ENCODE measurements at places on chromosomes 7 and 10.

DNA sequence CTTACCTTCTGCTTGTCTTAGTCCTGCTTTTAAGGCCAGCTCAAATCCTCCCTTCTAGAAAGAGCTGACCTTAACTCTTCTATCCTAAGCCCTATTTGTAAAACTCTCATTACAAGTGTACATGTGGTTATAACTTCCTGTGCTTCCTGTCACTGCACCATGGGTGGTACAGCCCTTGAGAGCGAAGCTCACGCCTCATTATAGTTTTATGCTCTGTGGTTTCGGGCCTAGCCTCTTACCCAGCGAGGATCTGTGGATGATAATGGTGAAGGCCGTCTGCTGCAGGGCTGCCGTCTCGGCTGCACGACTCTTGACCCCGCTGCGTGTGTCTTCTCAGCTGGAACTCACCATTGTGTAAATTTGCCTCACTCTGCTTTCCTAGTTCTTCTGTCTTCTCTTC lies 74.6 kb downstream of the CUL1 start:
- DNase-seq = no peak

GRCh38 chr10:23448802-23449570 lies 10.1 kb downstream of the OTUD1 start:
- DNase-seq = no peak

DNA sequence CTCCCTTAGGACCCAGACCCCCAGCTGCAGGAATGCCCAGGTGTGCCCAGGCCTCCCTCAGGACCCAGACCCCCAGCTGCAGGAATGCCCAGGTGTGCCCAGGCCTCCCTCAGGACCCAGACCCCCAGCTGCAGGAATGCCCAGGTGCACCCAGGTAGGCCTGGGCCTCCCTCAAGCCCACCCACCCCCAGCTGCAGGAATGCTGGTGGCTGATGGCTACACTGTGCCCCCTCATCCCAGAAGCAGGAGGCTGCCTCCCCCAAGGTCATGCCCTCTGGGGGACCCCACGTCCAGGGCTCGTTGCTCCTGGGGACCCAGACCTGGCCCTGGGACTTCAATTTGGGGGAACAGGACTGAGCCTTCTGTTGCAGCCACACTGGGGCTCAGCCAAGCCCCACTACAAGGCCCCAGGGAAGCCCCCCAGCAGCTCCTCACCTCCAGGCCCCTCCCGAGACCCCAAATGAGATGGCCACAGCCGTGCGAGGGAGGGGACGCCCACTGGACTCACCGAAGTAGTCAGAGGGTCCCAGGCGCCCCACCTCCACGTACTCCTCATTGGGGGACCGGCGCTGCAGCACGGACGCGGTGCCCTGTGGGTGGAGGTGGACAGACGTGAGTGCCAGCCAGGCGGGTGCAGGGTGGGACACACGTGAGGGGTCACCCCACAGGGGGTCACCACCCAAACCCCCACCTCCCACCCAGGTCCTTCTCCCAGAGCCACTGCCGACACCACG lies 31.4 kb upstream of the PDGFA start:
- no peak for DNase-seq

- peak; percentile 57 for DNase-seq
These were observed 1.2 kb downstream of the GFRA1 start for GRCh38 chr10:116271593-116272439.
